ENCODE measurements at places on chromosomes 3 and 15.

DNA sequence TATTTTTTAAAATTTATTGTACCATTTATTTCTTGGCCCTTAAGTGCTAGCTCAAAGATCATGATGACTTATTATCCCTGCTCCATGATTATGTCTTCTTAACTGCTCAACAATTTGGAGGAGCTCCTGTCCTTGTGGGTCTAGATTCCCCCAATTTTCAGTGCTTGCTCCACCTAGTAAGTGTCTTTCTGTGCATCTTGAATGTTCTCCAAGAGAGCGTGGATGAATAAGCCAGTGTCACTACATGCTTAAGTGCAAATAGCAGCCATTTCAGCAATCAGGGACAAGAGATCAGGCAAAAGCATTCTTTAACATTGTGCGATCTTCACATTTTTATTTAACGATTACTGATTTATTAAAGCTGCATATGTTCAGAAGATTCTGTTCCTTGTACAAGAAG, 99.4 kb downstream of the ALCAM start:
- DNase-seq = no peak

DNA sequence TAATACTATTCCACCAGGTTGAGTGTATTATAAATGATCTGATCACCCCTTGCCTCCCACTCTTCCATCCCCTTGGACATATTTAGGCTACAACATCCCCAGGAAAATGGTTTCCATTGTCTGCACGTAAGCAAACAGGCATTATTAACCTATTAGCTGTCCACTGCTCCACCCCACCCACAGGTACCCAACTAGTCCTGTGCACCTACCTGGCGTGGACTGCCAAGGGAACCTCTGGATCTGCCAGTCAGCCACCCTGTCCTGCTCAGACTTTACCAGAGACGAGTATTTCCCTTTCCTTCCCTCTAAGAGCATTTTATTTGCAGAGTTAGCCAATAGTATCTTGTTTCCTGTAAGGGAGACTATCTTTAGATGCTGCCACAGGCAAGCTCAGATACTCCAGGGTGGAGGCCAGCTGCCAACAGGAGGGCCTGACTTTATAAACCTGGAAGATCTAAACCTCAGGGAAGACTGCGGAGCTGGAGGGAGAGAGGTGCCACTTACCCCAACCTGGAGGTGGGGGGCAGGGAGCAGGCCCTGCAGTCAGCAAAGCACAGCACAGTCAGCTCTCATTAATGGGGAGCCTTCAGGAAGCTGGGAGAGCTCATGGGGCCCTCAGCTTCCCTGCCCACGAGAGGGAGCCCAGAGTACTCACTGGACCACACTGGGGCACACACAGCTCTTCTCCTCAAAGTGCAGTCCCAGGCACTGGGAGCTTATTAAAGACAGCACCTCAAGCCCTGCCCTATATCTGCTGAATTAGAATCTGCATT, at the start of gene CX3CR1:
TSS of gene CX3CR1 (minus strand) at position 292 of the 773 bp plus-strand sequence. CDS start 13,527 bp downstream, outside the sequence.
- DNase-seq = no peak

DNA sequence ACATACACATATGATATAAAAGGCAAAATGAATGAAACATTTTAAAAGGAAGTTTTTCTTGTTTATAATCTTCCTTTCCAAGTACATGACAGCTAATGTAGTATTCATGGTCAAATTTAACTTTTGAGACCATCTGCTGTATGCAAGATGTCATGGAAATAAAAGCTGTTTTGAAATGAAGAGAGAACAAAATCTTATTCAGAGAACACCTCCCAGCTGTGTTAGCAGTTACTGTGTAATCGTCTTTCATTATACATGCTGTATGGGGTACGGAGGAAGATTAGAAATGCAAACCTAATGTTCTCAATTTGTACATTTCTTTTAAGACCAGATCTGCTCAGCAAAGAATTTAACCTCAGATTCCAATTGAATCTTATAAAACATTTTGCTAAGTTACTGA, 1182.3 kb downstream of the OTOL1 start:
- DNase-seq = no peak

GRCh38 chr3:128697341-128697740, 28.6 kb upstream of the RAB7A start:
- DNase-seq = no peak

DNA sequence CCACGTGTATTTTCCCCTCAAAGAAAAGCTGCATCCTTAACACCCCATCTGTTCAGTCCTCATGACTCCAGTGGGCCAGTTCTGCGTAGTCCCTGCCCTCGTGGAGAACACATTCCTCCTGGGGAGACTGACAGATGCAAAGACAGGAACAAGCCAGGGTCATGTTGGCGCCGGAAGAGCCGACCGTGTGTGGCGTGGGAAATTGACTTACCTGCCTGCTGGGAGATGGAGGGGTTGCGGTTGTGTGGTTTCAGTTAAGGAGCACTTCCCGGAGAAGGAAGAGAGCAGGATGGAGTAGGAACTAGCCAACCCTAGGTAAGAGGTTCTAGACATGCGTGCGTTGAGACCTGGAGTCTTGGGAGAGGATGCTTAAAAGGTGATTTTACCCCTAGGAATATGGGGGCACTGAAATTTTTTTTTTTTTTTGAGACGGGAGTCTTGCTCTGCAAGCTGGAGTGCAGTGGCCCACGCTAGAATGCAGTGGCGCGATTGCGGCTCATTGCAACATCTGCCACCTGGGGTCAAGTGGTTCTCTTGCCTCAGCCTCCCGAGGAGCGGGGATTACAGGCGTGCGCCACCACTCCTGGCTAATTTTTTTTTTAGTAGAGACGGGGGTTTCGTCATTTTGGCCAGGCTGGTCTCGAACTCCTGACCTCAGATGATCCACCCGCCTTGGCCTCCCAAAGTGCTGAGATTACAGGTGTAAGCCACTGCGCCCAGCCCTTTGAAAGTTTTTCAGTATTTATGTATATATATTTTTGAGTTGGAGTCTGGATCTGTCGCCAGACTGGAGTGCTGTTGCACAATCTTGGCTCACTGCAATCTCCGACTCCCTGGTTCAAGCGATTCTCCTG, 1.4 kb downstream of the VHL start:
- peak; percentile 57 for DNase-seq

DNA sequence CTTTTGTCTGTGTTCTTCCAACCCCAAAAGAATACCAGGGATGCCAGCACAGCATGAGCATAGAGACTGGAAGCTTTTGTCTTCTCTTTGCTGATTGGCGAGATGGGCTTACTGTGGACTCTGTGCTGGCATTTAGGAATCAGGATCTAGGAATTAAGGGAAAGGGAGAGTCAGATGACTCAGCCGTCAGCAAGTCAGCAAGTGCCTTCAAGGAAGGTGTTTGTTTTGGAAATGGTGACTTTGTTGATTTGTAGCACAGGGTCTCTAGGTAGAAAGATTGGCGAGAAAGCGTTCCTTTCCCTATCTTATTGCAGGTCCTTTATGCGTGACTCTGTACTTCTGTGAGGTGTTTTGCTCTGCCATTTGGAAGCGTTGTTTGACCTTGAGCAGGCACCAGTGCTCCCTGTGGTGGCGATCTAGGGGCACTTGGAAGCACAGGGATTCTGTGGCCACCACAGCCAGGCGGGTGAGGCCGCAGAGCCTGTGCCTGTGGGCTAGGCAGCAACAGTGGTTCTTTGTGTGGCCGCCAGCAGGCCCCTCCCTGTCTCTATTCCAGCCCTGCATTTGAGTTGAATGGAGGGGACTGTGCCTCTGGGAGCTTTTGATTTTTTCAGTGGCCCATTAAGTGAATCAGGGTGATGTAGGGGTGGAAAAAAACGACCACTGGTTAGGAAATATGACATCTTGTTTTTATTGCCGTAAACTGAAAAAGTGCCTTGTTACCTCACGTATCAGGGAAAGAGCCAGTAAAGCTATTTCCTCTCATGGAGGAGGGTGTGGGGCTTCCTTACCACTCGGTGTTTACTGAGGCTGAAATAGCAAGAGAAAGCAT, 19.0 kb downstream of the FAN1 start:
- no peak for DNase-seq

- DNase-seq = no peak
These were observed 204.8 kb upstream of the ARRDC4 start for GRCh38 chr15:97755726-97756125.

DNA sequence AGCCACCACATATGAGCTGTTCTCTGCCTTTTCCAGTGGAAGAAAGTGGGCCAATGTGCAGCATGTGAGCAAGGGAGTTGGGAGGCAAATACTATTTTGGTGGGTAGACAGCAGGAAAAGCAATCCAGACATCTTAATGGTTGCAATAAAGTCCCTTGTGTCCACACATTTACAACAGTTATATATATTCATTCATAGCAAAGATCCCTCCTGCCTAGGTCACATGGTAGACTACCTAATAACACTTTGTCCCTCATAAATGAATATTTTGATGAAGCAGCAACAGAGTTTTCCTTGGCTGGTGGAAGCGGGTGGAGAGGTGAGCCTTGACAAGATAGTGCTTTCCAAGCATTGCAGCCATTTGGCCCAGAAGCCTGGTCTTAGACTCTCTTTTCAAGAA, 6.2 kb upstream of the NSMCE3 start:
- DNase-seq = no peak

- DNase-seq = no peak
These were observed 141.4 kb upstream of the TOPAZ1 start for GRCh38 chr3:44100298-44100695.

GRCh38 chr3:150830094-150830681, 67.2 kb upstream of the SIAH2 start:
- peak; percentile 33 for DNase-seq

GRCh38 chr15:99558571-99558970, 7.2 kb upstream of the MEF2A start:
- DNase-seq = no peak

DNA sequence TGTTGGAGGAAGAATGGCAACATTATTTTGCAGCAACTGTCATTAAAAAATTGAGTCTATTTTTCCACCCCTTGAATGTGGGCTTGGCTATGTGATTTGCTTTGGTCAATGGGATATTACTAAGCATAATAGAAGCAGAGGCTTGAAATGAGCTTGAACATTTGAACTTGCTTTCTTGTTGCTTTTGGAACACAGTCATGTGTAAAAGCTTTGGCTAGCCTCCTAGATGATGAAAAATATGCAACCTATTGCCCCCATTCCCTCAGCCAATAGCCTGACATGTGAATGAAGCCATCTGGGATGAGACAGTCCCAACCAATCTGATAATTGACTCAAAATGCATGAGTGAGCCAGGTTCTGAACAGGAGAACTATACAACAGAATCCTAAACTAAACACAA, 78.4 kb downstream of the PLSCR2 start:
- no peak for DNase-seq

- DNase-seq = no peak
These were observed 75.6 kb downstream of the FAM174B start for GRCh38 chr15:92579931-92580470.

GRCh38 chr3:10601151-10601856, 95.9 kb upstream of the ATP2B2 start:
- DNase-seq = no peak

DNA sequence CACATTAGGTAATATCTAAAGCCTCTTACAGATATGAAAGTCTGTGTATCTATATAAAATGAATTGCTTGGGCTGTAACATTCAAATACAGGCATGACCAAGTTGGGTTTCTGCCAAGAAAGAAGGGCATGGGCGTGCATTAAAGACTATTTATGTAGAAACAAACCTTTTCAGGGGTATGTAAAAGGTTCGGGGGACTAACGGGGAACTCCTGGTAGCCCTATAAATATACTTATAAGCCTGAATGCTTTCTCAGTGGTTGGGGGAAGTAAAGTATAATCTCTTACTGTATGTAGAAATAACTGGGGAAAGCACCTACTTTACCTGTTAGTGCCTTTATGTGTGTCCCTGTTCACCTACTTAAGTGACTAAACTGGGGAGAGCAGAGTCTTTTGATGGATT, 154.5 kb upstream of the TBL1XR1 start:
- DNase-seq = peak; percentile 27

DNA sequence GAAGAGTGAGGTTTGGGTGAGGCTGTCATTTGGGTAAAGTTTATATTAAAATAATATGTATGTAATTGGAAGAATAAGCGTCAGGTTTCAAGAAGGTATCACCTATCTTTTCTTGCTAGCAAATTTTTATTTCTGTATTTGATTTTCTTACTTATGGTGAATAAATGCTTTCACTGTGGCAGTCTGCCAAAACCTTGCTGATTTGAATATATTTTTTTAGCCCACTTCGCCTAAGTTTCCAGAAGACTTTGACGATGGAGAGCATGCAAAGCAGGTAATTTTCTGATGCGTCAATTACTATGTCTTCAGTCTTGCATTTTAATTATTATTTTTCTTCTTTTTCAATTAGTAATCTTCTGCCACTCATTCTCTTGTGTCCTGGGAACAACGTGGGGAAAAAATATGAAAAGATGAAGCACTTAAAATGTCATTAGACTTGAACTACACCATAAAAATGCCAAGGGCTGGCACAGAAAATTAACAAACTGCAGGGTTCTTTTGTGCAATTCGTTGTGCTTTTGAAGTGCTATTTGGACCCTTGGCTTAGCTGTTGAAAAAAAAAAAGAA, 40.4 kb downstream of the SRP14 start:
- DNase-seq = no peak

DNA sequence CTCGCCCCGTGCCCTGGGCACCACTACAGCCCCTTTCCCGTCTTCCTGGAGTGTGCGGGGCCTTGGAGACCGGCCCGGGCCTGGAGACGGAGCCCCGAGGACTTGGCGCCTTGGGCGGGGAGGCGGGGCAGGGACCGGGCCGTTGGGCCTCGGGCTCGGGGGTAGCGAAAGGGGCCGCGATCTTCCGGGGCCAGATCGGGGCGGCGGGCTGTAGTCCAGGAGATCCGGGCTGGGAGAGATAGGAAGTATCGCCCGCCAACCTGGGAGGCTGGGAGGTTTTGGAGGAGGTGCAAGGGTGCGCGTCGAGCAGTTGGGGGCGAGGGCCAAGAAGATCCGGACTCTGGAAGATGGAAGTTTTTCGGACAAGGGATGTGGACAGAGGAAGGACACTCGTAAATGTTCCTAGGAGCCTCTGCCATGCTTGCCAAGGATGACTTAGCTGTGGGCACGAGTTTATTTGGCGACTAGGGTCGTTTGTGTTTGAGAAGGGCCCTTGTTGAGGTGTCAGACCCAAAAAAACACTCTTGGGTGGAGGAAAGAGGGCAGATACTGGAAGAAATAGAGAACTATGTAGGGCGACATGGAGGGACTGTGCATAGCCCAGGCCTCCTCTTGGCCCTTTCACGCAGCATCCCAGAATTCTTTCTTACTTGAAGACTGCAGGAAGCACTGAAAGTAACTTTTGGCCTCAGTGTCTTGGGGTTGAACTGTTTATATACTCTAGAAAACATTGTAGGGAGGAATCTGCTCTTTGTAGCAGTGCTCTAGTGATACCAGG, 712 bp downstream of the RTF1 start:
- DNase-seq = peak; percentile 52

DNA sequence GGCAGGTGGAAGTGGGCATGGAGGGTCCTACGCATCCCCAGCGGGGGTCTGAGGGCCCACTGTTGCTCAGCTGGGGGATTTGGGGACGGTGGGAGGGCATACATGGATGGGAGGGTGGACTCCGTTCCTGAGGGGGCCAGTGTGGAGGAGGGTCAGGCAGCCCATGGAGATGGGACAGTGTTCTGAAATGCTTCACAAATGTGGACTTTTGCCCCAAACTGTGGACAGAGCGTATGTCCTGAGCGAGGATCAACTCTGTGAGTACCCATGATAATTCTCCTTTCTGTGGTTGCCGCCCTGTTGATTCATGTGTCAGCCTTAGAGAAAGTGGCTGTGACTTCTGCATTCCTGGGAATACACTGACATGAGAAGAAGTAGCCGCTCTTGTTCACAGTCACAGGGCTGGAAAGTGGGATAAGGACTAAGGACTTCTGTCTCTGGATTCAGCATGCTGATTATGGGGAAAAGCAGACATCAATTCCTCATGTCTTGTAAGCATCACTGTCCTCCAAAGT, 33.4 kb downstream of the SMAD3 start:
- no peak for DNase-seq

GRCh38 chr15:52677593-52678467, 1.4 kb downstream of the ATOSA start:
- DNase-seq = peak; percentile 80

All from activated CD4-positive, alpha-beta T cell treated with anti-CD3 and anti-CD28 coated beads for 36 hours (primary cell).